ENCODE measurements at places on chromosomes 12 and 14.

DNA sequence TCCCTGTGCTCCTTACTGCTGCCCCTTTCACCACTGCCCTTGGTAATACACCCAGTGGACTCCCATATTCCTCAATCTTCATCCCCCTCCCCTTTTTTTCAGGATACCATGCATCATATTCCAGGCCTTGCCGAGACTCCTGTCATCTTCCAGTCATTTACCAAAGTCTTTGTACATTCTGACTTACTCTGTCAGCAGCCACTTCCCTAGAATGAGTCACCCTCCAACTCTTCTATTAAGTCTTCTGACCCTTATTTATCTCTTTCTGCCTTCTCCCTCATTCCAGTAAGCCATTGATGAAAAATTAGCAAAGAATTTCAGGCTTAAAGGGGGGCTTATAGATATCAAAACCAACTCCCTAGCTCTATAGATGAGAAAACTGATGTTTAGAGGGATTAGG is 128.0 kb downstream of the STXBP6 start:
- H3K27me3 ChIP-seq = no peaks in the 10 kb centered on the region
- no peak for DNase-seq
- H3K27ac ChIP-seq = no peak overlapping the region

GRCh38 chr12:56078931-56079722 is 838 bp upstream of the ERBB3 start:
- DNase-seq = peak; percentile 65
- H3K4me1 ChIP-seq = peaks cover 24% of the 10 kb centered on the region
- no peaks in the 10 kb centered on the region for H3K36me3 ChIP-seq
- peaks cover 71% of the 10 kb centered on the region for H3K27me3 ChIP-seq

DNA sequence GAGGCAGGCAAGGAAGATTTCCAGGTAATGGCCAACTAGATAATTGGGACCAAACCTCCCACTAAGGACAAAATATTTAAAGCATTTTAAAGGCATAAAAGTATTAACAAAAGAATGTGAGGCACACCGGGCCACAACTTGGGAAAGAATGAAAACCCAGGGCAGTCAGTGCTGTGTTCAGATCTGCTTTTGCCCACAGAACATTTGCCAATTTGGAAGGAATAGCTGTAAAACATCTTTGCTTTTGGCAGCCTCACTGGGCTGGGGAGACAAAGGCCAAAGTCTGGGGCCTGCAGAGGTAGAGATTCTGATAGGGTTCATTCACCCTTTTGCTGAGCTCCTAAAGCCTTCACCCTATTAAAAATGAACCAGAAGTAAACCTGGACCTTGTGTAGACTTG is 82.3 kb downstream of the SYNE3 start:
- H3K4me1 ChIP-seq = no peaks in the 10 kb centered on the region
- no peak for DNase-seq
- peaks cover 71% of the 10 kb centered on the region for H3K36me3 ChIP-seq

- no peaks in the 10 kb centered on the region for H3K27me3 ChIP-seq
- H3K36me3 ChIP-seq = peaks cover 6% of the 10 kb centered on the region
- H3K27ac ChIP-seq = peak overlapping the region; percentile 58
- no peak overlapping the region for H3K4me3 ChIP-seq
- H3K4me1 ChIP-seq = peaks cover 67% of the 10 kb centered on the region
These were observed 922.7 kb downstream of the VRK1 start for GRCh38 chr14:97719931-97720330.

GRCh38 chr14:76772300-76773187 is 11.3 kb downstream of the VASH1 start:
- no peak overlapping the region for H3K4me3 ChIP-seq
- H3K4me1 ChIP-seq = peaks cover 23% of the 10 kb centered on the region
- no peaks in the 10 kb centered on the region for H3K36me3 ChIP-seq

GRCh38 chr12:22631863-22632463 is 7.0 kb downstream of the ETNK1 start:
- H3K27ac ChIP-seq = no peak overlapping the region
- no peak for DNase-seq
- no peaks in the 10 kb centered on the region for H3K27me3 ChIP-seq
- H3K4me3 ChIP-seq = no peak overlapping the region
- H3K4me1 ChIP-seq = peaks cover 45% of the 10 kb centered on the region
